ENCODE measurements at places on chromosomes 1 and 21. TPM values are rescaled to one million over a fixed set of nuclear protein-coding genes. Genes with fewer than 3 reads are reported as not detected.

GRCh38 chr1:96384611-96385010 is 337.0 kb upstream of the PTBP2 start:
- no peaks in the 10 kb centered on the region for H3K36me3 ChIP-seq
- H3K4me1 ChIP-seq = peaks cover 5% of the 10 kb centered on the region
- no peak overlapping the region for H3K4me3 ChIP-seq
- DNase-seq = no peak
- H3K27me3 ChIP-seq = no peaks in the 10 kb centered on the region

RIMS3 gene
- 4.3 TPM for total RNA-seq

TTC4 gene
- total RNA-seq = 18.4 TPM

DNA sequence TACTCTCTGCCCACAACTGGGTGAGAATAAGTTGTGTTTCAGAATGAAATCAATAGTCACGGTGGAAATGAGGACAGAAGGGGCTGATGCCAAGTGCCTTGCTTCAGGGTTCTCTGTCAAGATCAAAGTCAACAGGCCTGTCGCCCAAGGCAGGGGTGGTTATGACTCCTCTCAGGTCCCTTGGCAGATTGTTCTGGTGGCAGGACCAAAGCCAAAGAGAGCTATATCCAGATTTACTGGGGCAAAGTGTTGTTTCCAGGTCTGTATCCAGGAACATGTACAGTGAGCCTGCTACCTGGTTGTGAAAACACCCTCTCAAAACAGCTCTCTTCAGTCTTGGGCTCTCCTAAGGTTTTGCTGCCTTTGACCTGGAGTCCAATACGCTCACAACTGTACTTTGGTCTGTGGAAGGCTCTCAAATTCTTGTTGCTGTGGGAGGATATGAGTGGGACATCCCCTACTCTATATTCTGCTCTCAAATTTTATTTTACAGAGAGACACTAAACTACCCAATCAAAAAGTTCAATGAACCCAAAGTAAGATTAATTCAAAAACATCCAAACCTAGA is 175.1 kb upstream of the ETV3 start:
- H3K4me3 ChIP-seq = no peak overlapping the region
- H3K4me1 ChIP-seq = no peaks in the 10 kb centered on the region
- no peak overlapping the region for H3K27ac ChIP-seq
- no peak for DNase-seq

AGMAT gene
- 0.53 TPM for total RNA-seq

- DNase-seq = no peak
- no peak overlapping the region for H3K27ac ChIP-seq
- H3K27me3 ChIP-seq = no peaks in the 10 kb centered on the region
Measured at GRCh38 chr1:105437847-105438246, 1618.6 kb upstream of the PRMT6 start.

DNA sequence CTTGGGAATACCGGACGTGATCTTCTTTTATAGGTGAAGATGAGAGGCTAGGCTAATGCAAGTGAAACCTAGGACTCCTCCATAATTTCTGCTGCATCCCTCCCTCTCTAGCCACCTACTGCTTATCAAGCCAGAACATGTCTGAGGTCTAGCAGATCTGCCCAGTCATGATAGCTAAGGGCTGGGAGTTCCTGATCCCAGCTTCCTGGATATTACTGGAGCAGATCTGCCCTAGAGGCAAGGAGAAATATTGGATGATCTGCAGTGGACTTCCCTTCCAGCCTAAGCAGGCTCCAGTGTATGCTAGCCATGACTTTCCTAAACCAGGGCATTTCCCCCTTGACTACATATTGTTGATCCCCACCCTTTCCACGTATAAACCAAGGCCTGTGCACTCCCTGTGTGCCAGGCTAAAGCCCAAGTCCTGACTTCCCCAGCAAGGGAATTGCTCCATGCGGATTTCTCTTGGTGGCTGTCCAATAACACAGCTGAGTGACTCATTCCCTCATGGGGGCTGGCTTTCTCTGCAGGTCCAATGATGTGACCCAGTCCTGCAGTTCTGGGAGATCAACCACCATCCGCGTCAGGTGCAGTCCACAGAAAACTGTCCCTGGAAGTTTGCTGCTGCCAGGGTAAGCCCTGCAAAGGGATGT is 15.5 kb upstream of the SARS1 start:
- H3K4me3 ChIP-seq = peak overlapping the region; percentile 24
- H3K36me3 ChIP-seq = no peaks in the 10 kb centered on the region
- peaks cover 29% of the 10 kb centered on the region for H3K4me1 ChIP-seq
- H3K27me3 ChIP-seq = no peaks in the 10 kb centered on the region
- peak overlapping the region; percentile 95 for H3K27ac ChIP-seq

- DNase-seq = peak; percentile 78
- no peaks in the 10 kb centered on the region for H3K27me3 ChIP-seq
- peaks cover 3% of the 10 kb centered on the region for H3K36me3 ChIP-seq
Measured at GRCh38 chr1:236534151-236534651, 10.4 kb downstream of the LGALS8 start.

DNA sequence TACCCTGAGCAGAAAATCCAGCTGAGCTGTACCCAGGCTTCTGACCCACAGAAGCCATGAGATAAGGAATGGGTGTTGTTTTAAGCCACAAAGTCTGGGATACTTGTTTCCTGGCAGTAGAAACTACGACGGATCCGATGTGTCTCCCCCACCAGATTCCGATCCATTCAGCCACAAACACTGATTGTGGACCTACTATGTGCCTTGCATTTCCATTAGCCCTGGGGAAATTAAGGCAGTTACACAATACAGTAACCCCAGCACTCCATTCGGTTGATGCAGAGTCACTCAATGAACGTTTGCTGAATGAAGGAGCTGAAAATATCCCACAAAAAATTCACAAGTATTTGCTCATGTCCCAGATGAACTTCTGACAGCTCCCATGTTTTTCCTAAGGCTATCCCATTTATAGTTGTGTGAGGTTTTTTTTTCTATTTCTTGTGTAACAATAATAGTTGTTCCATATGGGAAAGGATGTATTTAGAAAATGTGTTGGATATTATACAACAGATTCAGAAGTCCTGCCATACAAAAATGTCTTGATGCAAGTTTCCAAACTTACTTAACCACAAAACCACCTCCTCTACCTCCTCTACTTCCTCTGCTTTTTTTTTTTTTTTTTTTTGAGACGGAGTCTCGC is 29.6 kb upstream of the KAZN start:
- DNase-seq = peak; percentile 6
- H3K4me3 ChIP-seq = no peak overlapping the region
- H3K27me3 ChIP-seq = no peaks in the 10 kb centered on the region
- H3K27ac ChIP-seq = no peak overlapping the region

LINGO4 gene
- total RNA-seq = not detected

DNA sequence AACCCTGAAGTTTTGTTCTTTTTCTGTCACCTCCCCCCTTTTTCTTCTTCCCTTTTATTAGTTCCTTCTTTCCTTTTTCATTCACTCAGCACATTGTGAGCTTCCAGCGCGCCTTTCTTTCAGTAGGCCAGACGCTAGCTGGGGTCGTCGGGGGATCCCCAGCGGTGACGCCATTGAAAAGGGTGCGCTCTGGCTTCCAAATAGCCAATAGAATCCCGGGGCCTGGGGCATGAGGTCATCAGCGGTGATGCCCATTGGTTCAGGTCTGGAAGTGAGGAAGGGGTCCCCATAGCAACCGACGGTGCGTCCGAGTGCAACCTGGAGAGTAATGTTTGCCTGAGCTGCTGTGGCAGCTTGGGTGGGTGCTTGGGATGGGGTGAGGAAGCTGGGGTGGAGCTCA is 6.9 kb upstream of the EFNA3 start:
- peaks cover 7% of the 10 kb centered on the region for H3K4me1 ChIP-seq
- H3K36me3 ChIP-seq = peaks cover 4% of the 10 kb centered on the region
- no peak overlapping the region for H3K27ac ChIP-seq
- H3K27me3 ChIP-seq = peaks cover 20% of the 10 kb centered on the region
- H3K4me3 ChIP-seq = no peak overlapping the region

CD48 gene
- total RNA-seq = not detected

All from astrocyte (in vitro differentiated cells and primary cell).